HepG2 (cell line): ENCODE measurements at places on chromosomes 5 and 9.

DNA sequence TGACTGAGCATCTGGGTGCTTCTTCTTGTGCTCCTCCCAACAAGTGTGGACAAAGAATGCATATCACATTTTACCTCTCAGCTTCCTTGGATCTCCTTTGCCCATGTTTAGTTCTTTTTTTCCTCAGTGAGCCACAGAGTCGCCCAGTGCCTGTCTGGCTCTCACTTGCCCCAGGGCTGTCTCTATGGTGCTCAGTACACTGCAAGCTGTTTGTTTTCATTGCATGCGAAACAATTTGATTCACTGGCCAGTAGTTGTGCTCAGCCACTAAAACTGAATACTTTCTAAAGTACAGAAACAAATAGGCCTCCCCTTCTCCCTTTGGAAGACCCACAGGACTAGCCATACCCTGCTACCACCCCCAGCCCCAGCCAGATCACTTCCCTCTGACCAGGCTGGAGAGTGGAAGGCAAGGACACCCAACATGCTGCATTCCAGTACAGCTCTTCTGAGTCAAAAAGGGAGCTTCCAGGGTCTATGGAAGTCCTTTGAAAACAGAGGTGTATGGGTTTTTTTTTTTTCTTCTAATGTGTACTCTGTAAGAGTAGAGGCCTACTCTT is 3.8 kb downstream of the LHFPL2 start:
- DNase-seq, result no peak

- DNase-seq, result peak; percentile 42
Observed at GRCh38 chr5:172276214-172276613, 7.3 kb downstream of the UBTD2 start.

GRCh38 chr9:33408087-33408486 is 5.7 kb upstream of the AQP7 start:
- DNase-seq, result no peak

- DNase-seq, result no peak
Observed at GRCh38 chr5:8828596-8829322, 717.1 kb downstream of the SEMA5A start.

DNA sequence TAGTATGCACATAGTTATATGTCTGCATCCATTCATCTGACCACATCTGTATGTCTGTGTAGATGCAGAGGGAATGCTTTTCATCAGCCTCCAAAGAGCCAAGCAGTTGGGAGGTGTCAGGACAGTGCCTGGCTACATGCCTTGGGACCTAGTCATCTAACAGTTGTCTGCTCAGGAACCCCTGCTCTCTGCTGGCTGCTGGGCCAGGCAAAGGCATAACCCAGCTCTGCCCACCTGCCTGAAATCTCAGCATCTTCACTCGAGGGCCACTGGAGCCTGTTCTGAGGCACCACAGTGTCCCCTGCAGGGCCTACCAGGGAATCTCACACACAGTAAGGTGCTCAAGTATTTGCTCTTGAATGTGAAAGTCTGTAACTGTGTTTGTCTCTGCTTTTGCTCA is 3.7 kb downstream of the C9orf50 start:
- DNase-seq, result no peak

DNA sequence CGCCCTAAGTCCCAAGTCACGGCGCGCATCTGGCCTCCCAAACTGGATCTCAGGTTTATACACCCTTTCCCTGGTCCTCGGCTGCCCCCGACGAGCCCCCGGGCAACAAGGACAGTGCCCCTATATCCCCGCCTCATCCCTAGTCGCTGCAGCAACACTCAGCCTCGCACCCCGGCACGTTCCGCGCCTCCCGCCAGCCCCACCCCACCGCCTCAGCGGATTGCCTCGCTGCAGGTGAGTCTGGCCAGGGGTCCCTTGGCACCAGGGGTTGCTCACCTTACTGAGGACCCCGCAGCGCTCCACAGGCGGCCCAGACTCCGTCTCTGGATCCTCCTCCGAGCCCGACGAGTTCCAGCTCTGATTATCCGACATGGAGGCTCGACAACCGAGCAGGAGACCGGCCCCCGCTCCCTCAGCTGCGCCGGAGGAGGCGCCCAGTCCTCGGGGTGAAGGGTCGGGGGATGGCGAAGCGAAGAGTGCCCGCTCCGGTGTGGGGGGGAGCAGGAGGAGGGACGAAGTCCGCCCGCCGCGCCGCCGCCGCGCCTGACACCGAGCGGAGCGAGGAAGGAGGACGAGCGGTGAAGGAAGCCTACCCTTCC is 494 bp downstream of the CERT1 start:
- peak; percentile 3 for DNase-seq

GRCh38 chr5:124795829-124796228 is 49.4 kb upstream of the ZNF608 start:
- no peak for DNase-seq

- no peak for DNase-seq
Observed at GRCh38 chr5:138875946-138876345, 811 bp upstream of the LRRTM2 start.

- no peak for DNase-seq
Observed at GRCh38 chr5:133900534-133901270, 67.7 kb downstream of the C5orf15 start.

- DNase-seq, result no peak
Observed at GRCh38 chr5:62732677-62733121, 154.1 kb downstream of the LRRC70 start.

DNA sequence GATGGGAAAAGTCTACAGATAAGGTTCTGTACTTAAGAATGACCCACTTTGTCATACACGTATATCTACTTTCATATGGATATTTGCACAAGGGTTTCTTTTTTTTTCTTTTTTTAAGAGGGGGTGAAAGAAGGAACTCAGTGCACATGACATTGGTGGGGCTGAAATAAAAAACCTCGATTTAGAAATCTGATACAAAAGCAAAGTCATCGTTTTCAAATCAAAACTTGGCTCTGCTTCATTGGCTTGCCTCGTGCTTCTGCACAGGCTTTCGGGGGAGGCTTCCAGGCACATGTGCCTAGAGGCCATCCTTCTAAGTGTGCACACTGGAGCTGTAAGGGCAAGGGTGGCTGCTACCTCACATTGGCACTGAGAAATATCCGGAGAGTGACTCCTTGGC is 31.1 kb downstream of the PTTG1 start:
- DNase-seq, result no peak

DNA sequence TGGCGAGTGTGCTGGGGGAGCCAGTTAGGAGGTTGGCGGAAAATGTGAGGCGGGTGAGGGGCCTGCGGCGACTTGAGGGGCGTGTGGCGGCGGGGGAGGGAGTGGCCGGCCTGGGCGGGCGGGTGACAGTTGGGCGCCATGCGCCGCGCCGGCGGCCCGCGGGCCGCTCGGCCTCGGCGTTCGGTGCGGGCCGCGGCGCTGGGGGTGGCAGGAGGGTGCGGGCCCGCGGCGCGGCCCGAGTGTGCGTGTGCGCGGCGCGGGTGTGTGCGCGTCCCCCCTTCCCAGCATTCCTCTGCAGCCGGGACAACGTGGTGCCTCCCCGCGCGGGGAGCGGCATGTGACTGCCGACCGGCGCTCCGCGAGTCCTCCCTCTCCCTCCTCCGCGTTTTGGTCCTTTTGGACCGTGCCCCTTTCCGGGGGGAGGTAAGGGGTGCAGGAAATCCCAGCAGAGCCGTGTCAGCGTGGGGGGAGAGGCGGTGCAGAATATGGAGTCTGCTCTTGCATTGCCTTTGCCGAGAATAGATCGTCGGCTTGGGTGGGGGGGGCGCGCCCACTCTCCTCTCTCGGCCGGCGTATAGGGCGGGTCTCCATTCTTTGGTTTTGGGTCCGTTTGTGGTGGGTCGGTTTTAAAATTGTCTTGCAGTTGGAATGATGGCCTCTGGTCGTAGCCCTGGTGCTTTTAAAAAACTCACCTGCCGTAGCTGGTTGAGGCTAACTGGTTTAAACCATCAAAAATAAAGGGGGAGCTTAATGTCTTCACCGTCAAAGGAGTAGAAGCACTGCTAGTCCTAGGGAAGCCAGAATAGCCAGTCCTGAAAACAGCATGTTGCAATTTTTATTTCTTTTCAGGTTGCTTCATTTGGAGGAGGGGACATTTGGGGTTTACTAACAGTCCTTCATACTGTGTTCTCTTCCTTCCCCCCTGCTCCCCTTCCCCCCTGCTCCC is 2.0 kb downstream of the LARP1 start:
- DNase-seq, result no peak

DNA sequence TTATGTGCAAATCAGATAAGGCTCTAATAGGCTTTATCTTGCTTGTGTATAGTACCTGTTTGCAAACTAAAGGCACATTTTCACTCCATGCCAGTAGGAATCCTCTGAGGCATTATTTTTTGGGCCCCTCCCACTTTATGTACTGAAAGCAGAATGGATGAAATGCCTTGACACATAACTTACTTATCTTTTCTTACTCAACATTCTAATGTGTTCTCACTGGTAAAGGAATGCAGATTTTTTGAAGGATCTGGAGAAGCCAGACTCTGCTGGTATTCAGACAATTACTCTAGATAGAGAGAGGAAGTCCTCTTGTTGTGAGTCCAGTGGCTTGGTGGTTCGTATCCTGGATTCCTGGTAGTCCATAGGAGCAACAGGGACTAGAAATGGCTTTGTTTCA is 336.7 kb downstream of the CCDC171 start:
- DNase-seq, result no peak

- no peak for DNase-seq
Observed at GRCh38 chr5:2298781-2299180, 416.1 kb upstream of the IRX4 start.

- no peak for DNase-seq
Observed at GRCh38 chr5:56812110-56812509, 3.2 kb upstream of the MAP3K1 start.

DNA sequence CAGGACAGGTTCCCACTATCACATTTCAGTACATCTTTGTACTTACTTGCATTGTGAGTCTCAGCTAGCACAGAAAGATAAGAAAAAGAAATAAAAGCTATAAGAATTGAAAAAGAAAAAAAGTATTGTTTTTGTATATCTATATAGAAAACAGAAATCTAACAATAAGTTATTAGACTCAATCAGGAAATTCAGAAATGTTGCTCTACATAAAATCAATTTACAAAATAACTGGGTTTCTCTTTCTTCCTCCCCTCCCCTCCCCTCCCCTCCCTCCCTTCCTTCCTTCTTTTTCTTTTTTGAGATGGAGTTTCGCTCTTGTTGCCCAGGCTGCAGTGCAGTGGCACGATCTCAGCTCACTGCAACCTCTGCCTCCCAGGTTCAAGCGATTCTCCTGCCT is 7.2 kb upstream of the CACNA1B start:
- DNase-seq, result no peak

GRCh38 chr5:125274938-125275724 is 528.7 kb upstream of the ZNF608 start:
- DNase-seq, result no peak

DNA sequence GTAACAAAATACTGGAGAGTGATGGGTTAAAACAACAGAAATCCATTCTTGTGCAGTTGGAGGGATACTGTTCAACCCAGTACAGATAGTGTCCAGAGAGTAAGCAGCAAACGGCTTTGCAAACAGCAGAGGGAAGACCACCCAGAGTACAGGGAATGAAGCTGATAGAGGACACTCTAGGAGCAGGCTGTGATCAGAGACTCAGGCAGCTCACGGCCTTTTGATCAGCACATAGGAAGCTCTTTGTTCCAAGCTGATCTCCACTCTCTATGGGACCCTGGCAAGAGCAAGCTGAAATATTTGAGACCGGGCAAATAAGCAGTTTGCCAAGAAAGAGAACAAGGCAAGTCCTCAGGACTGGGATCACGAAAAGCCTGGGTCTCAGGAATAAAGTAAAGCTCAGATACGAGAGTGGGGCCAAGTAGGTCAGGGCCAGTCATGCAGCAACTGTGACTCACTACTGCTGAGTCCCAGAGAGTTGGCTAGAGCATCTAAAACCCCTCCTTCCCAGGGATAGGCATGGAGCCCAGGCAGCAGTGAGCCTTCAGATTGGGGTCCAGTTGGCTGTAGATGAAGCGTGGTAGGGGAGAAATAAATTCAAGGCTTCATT is 52.4 kb downstream of the MELK start:
- no peak for DNase-seq

DNA sequence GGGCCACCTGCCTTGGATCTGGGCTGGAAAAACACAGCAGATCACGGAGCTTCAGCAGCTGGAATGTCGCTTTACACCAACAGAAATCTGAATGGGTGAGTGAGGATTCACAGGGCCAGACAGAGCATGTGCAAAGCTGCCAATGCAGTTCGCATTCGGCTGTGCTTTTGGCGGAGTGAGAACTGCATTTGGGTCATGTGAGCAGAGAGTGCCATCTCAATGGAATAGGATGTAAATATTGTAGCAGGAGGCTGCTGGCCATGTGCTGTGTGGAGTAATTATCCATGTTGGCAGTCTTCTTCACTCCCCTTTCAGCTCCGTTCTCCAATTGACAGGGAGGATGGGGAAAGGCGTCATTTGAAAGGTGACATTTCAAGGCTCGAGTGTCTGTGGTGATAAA is at the start of gene ANKRD55:
Gene ANKRD55 (minus strand): TSS at position 101 of the 400 bp plus-strand sequence. CDS start 417 bp downstream, outside the sequence.
- no peak for DNase-seq

- DNase-seq, result no peak
Observed at GRCh38 chr9:115132648-115133047, 14.7 kb upstream of the TNC start.

DNA sequence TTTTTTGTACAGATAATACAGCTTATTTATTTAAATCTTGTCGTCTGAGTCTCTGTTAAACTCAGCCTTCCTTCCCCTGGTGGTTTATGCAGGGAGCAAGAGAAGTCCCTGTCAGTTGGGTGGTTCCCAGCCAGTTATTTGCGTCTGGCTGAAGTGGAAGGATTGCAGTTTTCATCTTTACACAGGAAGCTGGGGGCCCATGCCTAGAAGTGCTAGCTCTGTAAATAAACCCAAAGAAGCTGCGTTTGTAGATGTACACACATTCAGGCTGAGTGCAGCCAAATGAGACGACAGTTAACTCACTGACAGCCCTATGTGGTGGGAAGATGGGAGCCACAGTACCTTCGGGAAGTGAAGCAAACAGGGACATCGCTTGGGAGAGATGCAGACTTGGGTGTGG is 122.1 kb downstream of the SAXO1 start:
- no peak for DNase-seq

DNA sequence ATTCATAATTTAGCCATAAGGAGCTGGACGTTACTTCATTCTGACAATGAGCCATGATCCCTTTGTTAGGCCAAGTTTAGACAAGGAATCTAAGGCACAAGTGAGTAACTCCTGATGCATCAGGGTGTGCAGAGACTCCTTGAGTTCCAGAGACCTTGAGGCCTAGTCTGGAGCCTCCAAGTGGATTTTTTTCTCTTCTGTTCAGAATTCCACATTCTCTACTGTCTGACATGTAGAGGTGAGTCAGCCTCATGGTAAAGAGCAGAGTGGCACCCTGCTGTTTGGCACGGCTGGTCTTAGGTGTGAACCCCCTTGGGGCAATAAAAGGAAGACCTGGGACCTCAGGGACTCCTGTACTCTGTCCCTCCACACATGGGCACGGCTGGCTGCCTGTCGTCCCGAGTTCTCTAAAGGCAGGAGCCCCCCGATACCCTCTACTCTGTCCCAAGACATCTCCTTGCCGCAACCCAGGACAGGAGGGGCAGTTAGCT is 22.0 kb upstream of the TGFBI start:
- no peak for DNase-seq

GRCh38 chr5:157956271-157956885 is 97.4 kb upstream of the CLINT1 start:
- no peak for DNase-seq

DNA sequence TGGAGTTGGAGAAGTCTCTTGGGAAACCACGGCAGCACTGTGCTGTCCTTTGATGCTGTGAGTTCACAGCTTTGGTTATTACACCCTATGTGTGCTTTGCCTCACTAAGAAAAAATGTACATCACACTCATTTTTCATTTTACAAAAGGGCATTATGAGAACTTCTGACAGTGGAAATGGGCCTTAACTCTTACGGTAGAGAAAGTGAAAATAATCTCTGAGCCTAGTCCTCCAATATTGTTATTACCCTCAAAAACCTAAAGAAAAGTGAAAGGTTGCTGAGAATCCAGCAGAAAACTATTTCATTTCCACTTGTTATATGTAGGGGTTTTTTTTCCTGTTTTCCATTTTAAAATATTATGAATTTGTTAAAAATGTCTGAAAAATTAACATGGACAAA is 8.2 kb upstream of the OR13D1 start:
- no peak for DNase-seq
